ENCODE measurements at places on chromosomes 1 and 21.

GRCh38 chr1:192958871-192959270 is 100.3 kb downstream of the UCHL5 start:
- DNase-seq: no peak

- DNase-seq: no peak
These were observed 425.5 kb downstream of the LMO4 start for GRCh38 chr1:87754139-87754538.

DNA sequence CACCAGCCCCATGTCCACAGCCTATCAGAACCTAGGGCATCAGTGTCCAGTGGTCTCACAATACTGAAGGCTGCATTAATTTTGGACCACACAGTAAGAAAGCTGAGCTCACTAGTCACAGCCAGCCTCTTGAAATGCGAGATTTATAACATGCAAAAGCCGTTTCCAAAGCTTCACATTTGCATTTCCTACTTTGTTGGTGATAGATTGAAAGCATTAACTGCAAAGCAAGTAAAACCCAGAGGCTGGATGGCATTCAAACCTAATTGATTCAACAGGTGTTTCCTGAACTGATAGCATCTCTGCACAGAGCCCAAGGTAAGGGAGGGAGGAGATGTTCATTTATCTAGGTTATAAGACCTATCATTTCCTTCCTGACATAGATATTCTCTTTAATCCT is 410.1 kb downstream of the OMA1 start:
- no peak for DNase-seq

GRCh38 chr1:159881622-159882526 is 18.1 kb downstream of the CFAP45 start:
- no peak for DNase-seq

- peak; percentile 71 for DNase-seq
These were observed at the start of gene S100A8 for GRCh38 chr1:153390938-153391710. S100A8 (minus strand) TSS chr1:153391073; CDS start chr1:153390535, 538 bp downstream.

DNA sequence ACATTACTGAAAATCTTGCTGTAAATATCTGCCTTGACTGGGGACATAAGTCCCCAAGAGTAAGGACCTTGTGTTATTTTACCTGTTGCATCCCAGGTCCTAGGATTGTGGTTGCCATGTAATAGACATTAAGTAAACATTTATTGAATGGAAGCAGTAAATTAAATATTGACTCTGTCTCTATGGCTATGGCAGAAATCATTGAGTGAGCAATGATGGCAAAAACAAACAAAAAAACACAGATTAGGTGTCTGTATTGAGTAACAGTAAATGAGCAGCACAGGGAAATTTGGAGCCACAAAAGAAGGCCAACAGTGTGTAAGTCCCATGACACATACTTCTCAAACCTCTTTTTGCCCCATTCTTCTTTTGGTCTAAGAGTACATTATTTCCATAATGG is 240.4 kb downstream of the NFIA start:
- DNase-seq: no peak

DNA sequence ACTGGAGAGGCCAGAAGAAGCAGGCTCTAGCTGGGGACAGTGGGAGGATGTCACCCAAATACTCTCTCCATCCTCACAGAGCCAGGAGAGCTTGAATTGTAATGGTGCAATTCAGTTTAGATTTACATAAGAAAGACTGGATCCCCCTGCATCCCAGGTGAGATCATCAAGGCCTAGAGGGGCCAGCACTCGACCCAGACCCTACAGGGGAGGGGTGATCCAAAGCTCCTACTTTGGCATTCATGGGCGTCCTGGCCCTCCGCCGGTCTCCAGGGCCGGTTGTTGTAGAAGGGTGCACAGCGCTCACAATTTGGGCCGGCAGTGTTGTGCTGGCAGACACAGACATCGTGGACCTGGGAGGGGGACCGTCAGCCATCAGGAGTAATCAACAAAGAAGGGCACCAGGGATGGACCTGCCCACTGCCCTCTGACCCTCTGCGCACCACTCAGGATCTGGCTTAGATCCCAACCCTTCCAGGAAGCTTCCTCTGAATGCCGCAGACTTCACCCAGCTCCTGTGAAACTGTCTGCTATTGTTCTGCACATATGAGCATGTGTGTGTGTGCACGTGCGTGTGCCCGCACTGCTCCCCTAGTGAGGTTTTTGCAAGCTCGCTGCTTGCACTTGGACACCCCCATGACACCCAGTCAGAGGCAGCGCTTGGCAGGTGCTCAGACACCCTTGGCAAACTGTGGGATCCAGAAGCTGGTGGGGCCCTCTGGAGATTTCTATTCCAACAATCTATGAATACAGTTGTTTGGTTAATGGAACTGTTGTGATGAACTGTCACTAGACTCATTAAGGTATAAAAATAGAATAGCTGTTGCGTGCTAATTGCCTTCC is 21.6 kb downstream of the LAMB3 start:
- no peak for DNase-seq
